Effector memory CD8-positive, alpha-beta T cell (primary cell): ENCODE measurements at places on chromosomes 16 and 17.

DNA sequence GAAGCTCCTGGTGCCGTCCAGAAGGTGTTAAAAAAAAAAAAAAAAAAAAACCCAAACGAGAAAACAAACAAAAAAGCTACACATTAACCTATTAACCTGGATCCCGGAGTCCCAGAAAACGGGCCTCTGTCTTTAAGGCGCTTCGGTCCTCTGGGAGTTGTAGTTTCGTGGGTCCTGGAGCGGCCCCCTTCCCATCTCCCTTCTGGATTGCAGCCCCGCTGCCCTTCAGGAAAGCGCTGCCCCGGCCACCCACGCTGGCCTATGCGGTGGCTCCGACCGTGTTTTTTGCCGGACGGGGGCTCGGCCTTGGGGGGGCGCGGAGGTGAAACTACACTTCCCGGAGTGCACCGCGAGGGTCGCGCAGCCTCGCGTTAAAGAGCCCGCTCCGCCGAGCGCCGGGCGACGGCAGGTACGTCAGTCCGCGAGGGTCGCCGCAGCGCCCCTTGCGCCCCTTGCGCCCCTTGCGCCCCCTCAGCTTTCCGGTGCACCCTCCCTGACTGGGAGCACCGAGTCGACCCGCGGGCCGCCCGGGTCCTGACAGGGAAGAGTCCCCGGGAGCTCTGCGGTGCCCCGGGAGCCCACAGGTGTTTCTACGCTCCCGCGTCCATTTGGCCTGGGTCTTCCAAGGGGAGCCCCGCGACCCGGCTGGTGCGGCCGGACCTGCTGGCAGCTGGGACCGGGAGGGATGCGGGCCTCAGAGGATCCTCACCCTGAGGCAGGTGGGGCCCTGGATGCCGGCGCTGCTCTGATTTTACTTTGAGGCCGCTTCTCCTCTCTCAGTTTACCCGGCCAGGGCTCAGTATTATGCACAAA, at the start of gene FCSK:
TSS of gene FCSK (plus strand) at position 374 of the 813 bp plus-strand sequence. CDS start 8,596 bp downstream, outside the sequence.
- DNase-seq: peak; percentile 57

- DNase-seq: no peak
Measured at GRCh38 chr16:74811911-74812310, 37.3 kb upstream of the FA2H start.

DNA sequence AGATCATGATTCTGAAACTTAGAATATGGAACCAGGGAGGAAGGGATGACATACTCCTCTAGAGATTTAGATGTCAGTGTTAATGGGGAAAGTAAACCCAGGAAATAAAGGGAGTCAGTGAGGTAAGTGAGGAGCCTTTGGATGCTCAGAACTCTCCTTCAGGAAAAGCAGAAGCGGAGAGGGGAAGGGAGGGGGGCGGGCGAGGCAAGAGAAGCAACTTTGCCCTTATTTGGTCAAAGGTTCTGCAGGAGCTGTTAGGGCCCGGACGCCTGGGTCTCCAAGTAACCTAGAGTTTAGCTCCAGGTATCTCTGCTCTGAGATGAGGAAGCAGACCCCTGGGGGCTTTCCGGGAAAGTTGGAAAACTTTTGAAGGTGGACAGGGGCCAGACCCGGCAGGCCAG, 1.3 kb downstream of the PFN1 start:
- DNase-seq: peak; percentile 11

DNA sequence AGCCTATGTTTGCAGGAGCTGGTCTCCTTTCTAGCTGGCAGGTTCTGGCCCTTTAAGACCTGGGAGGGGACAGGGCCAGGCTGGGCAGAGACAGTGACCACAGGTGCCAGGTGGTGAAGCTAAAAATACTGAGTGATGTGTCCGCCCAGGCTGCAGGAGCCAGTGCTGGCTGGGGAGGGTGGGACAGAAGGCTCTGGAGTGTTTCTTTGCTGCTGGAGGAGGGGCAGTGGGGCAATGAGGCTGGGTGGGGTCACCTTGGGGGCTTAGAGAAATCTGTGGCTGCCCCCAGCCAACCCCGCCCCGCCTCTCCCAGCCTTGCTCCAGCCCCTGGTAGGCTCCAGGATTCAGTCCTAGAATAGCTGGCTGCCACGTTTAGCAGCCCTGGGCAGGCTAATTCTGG, 30.4 kb upstream of the SBK1 start:
- no peak for DNase-seq

DNA sequence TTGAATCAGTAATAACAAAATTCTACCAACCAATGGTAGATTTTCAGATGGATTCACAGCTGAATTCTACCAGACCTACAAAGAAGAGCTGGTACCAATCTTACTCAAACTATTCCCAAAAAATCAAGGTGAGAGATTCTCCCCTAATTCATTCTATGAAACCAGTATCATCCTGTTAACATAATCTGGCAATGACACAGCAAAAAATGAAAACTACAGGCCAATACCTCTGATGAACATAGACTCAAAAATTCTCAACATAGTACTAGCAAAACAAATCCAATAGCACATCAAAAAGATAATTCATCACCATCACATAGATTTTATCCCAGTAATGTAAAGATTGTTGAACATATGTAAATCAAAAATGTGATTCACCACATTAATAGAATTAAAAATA, 234.4 kb upstream of the KIF2B start:
- DNase-seq: no peak

- DNase-seq: no peak
Measured at GRCh38 chr17:74149597-74150427, 53.7 kb upstream of the RPL38 start.

GRCh38 chr17:40803617-40804082, 3.9 kb upstream of the KRT28 start:
- DNase-seq: peak; percentile 72

DNA sequence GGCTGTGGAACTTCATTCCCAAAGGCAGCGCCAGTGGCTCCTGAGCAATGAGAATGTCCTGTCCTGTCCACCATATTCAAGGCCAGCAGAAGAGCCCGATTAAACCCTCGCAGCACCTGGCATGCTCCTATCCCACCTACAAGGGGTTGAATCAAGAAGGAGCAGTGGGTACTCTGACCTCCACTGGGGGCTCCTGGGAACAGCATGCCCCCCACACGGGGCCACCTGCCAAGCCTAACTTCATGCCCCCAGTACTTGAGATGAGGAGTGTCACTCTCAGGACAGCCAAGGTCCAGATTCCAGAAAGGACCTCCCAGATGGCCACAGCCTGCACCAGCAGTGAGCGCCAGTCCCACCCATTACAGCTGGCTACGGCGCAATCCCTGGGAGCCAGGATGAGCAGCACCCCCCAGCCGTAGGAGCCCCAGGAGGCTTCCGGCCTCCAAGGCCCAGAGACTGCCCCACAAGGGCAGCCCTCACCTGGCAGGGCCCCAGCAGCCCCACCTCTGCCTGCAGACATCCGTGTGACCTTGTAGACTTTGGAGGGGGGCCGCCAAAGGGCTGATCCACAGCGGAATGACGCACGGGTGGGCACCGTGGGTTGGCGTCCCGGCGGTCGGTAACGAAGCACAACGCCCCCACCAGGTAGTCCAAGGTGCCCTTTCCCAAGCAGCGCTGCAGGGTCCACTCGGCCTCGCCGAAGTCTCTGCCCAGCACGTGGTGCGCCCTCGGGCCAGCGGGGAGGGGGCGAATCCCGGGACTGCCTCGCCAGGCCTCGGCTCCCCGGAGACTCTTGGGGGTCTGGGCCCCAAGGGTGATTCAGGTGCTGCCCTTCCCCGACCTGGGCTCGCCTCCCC, 1.0 kb upstream of the MPDU1 start:
- DNase-seq: no peak

- DNase-seq: no peak
Measured at GRCh38 chr16:56724191-56724590, 5.7 kb upstream of the NUP93 start.

DNA sequence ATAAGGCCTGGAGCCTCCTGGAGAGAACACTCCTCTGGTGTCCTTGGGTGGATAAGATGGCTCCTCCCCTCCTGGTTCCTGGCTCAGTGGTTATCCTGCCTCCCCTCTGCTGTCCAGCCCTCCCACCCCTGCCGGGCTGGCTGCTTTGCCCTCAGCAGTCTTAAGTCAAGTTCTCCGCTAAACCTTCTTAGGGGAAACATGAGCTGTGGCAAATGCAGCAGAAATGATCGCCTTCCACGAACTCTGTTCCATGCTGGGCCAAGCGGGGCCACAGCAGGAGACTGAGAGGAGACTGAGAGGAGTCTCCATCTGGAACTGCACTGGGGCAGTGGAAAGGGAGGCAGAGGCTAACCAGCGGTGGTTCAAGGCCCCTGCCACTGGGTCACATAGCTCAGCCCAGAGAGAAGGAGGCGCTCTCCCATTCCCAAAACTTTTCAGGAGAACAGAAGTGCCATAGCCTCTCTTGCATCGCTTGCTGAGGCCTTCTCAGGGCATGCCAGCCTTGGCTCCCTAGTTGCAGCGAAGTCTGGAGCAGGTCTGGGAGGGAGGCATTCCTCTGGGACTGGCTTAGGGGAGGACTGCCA, 26.9 kb downstream of the TNS4 start:
- DNase-seq: no peak
